ENCODE measurements at places on chromosomes 5 and 9. TPM values are rescaled to one million over a fixed set of nuclear protein-coding genes. Genes with fewer than 3 reads are reported as not detected.

IFNA8 gene
- total RNA-seq = not detected

- no peak for DNase-seq
- H3K4me1 ChIP-seq = no peaks in the 10 kb centered on the region
- no peak overlapping the region for H3K27ac ChIP-seq
- no peaks in the 10 kb centered on the region for H3K27me3 ChIP-seq
Observed at GRCh38 chr9:95722141-95722540, 153.3 kb upstream of the ERCC6L2 start.

TNFSF8 gene
- total RNA-seq = 4.2 TPM

EQTN gene
- total RNA-seq = not detected

GRCh38 chr5:83846624-83847350 lies 126.1 kb upstream of the HAPLN1 start:
- no peaks in the 10 kb centered on the region for H3K36me3 ChIP-seq
- no peaks in the 10 kb centered on the region for H3K27me3 ChIP-seq
- DNase-seq = no peak
- H3K4me3 ChIP-seq = no peak overlapping the region

TMEM232 gene
- total RNA-seq = 4.2 TPM

GRCh38 chr5:136114414-136115125 lies 18.1 kb upstream of the SMAD5 start:
- no peak overlapping the region for H3K4me3 ChIP-seq
- no peaks in the 10 kb centered on the region for H3K27me3 ChIP-seq
- no peak for DNase-seq
- H3K27ac ChIP-seq = no peak overlapping the region
- H3K36me3 ChIP-seq = no peaks in the 10 kb centered on the region
- H3K4me1 ChIP-seq = peaks cover 15% of the 10 kb centered on the region

DNA sequence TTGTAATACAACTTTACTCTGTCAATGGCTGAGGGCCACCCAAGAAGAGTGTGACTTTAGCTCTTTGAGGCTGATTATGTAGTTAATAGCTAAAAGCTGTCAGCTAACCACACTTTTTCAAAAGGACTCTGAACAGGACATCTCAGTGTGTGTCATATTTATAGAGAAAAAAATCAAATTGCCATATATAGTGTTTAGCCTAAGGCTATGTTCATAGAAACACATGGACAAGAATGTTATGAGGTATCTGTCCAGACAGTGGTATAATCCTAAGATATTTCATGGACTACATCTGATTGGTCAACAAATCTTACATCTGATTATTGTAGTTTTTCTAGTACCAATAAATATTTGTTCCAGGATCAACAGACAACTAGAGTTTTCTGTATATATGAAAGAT lies 42.1 kb upstream of the CDH18 start:
- no peaks in the 10 kb centered on the region for H3K4me1 ChIP-seq
- DNase-seq = no peak
- H3K4me3 ChIP-seq = no peak overlapping the region
- no peak overlapping the region for H3K27ac ChIP-seq
- no peaks in the 10 kb centered on the region for H3K36me3 ChIP-seq
- H3K27me3 ChIP-seq = no peaks in the 10 kb centered on the region

Measured in vagina (tissue), 2 donors.